T-cell (primary cell): ENCODE measurements at places on chromosomes 11 and 22.

GRCh38 chr11:12330485-12331231 is 46.7 kb upstream of the PARVA start:
- DNase-seq: no peak

- DNase-seq: no peak
Observed at GRCh38 chr22:48654492-48654891, 1173.2 kb downstream of the BRD1 start.

DNA sequence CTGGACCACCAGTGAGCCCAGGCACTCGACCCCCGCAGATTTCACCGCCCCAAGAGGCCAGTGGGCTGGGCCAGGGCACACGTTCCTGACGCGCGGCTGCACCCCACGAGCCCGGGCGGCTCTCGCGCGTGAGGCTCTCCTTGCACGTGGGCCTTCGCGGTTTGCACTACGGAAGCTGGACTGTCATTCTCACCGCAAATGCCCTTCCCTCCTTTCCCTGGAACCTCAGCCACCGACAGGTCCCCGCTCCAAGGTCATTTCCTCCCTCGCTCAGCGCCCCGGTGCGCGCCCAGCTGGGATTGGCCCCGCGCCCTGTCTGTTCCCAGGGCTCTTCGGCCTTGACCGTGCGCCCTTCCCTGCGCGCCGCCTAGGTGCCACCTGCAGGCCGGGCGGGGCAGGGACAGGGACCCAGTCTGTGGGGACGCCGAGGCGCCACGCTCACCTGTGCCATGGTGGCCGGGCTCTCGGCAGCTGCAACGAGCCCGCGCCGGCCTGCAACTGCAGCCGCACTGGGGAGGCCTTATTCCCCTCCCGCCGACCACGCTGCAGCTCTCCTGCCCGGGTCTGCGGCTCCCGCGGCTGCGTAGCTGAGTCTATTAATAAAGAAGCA is 2.1 kb upstream of the CPT1A start:
- DNase-seq: peak; percentile 73

GRCh38 chr11:70495351-70496310 is 97.3 kb downstream of the CTTN start:
- no peak for DNase-seq

DNA sequence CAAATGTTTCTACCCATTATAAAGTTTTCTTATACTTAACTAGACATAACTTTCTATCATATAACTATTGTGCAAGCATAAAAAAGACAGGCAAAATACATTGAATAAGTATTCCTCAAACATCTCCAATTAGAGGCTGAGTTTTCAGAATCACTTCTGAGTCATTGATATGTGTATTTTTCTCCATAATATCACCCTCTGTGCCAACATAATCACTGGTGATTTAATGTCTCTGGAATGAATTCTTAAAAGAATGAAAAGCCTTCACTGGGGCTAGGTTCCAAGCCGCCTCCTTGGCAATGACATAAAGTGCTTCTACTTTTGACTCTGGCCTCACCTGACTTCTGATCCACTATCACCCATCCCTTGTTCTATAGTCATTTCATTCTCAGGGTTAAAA is 197.0 kb upstream of the E2F8 start:
- DNase-seq: no peak

DNA sequence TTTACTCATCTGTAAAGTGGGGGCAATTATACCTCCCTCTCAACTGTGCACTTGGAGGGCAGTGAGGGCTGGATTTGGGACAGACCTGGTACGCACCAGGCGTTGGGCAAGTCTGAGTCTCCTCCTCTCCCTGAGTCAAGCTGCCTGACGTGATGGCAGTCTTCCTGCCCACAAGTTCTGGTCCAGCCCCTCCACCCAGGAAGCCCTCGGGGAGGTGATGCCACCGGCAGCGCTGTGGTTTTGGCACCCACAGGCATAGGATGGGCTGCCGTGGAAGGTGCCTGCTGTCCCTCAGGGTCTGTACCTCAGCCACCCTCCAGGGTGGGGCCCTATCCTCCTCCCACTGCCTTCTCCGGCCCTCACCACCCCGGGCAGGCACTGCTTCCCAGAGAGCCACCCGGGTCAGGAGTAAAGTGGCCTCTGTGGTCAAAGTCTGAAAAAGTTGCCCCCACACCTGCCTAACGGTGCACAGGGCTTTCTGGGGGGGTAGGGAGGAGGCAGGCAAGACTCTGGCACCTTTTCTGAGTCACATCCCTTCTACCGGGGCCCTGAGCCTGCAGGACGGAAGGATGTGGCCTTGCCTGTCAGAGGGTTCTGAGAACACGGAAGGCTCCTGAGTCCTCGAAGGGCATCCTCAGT is 6.5 kb upstream of the APOBEC3H start:
- DNase-seq: peak; percentile 86

DNA sequence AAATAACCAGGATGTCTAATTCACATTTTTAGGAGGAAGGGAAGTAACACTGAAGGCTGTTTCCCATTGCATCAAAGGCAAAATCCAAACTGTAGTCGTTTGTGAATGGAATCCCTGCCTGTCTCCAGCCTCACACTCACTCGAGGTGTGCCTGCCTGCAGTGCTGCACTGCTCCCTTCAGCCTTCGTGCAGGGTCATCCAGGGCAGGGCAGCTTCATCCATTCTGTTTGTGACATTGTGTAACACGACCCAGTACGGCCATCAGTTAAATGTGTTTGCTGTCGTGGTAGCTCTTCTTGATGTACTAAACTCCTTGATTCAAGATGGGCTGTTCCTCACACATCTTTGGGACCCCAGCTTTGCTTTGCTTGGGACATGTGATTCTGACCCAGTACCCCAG is 34.3 kb downstream of the LDLRAD3 start:
- no peak for DNase-seq

DNA sequence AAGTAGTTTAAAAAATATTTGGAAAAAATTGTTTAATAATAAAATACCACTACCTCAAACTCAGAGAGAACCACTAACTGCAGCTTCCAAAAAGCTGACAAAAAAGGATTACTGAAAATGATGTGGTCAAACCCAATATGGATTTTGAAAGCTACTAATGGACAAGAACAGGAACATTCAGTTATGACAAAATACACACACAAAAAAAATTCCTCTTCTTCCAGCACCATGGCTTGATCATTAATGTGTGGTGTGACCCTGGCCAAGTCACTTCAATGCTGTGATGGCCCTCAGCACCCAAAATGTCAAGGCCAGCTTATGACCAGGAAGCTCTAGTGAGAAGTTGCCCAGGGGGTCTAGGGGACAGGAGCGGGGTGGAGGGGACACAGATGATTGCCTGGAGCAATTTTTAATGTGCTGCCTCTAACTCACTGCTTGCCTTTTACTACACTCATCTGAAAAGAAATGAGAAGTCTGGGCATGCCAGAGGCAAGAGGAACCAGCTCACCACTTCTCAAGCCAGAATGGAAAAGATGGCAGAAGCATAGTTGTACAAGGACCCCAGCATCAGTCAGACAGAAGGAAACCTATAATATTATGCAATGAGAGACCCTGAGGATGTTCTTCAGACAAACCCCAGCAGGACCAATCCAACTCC is 2.2 kb downstream of the SMCO4 start:
- DNase-seq: no peak

- no peak for DNase-seq
Observed at GRCh38 chr22:41308054-41308453, 6.7 kb downstream of the ZC3H7B start.

DNA sequence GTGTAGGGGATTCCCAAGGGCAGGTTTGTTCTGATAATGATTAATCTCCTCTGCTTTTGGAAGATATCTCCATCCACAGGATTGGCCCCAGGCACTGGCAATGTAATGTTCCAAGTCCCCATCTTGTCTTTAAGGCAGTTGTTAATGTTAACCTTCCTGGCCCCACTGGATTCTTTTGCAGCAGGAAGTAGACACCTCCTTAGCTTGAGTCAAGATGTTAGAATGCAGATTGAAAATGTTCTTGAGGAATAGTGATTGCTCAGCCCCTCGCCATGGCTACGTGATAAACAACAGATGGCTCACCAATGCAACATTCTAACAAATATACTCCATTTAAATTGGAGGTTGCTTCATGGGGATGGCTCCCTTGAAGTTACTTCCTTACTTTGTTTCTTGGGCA is 7.3 kb downstream of the HEPHL1 start:
- DNase-seq: no peak

GRCh38 chr11:73942010-73942409 is 8.8 kb upstream of the DNAJB13 start:
- DNase-seq: no peak

DNA sequence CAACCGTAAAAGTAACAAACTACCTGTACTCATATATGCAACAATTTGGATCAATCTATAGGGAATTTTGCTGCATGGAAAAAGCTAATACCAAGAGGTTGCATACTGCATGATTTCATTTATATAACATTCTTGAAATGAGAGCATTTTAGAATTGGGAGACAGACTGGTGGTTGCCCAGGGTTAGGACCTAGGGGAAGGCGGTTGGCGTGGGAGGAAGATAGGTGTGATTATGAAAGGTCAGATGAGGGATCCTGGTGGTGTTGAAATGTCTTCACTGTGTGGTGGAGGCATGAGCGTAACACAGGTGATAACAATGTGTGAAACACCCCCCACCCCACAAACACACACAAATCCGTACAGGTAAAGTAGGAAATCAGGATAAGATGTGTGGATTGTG is 176.6 kb upstream of the ZBED5 start:
- DNase-seq: no peak

DNA sequence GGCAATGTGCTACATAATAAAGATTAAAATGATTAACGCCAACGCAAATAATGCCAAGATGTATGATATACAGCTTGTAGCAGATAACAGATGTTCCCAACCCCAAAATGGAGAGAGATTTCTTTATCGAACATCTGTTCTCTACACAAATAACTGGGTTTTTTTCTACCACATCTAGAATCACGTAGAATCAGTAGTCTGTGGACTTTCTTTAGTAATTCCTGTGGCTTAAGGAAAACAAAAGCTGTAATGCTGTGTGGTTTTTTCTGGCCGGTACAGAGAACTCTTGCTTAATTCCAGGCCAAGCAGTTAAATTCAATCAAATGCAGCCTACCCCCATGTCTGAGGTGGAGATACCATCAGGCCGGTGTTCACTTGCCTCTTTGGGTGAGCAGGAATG is 303.4 kb downstream of the FAT3 start:
- no peak for DNase-seq

DNA sequence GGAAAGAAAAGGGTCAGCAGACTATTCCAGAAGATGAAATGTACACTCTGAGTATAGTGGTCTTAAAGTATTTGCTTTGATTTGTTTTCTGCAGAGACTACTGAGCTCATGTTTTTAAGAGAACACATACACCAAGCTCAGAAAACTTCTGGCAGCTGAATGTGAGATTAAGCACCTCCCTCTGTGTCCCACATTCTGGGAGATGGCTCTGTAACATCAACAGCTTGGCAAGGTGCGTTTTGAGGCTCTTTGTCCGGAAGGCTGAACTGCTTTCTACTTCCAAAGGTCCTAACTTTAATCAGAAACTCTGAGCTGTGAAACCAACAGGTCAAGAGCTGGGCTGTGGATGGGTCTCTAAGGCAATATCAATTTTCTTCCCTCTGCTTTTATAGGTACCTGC is 36.4 kb upstream of the GLYAT start:
- no peak for DNase-seq

DNA sequence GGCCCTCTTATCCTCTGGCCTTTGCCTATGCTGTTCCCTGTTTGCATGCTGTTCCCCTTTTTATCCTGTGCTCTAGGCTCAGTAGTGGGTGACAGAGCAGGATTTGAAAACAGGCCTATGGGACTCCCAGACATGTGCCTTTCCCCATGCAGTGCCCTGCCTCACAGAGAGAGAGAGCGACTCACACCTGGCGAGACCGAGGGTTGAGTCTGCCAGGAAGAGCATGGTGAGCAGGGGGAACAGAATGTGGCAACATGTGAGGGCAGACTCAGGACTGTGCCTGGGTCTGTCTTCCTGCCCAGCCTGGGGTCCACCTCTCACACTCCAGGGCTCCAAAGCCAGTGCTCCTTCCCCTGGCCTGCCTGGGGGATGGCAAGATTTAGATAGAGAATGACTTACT is 75.0 kb downstream of the NFAM1 start:
- DNase-seq: no peak

GRCh38 chr11:134071306-134071705 is 2.4 kb downstream of the JAM3 start:
- no peak for DNase-seq

GRCh38 chr11:122165607-122166371 is 49.8 kb upstream of the BLID start:
- no peak for DNase-seq

GRCh38 chr11:132134322-132134721 is 763.9 kb downstream of the NTM start:
- DNase-seq: no peak

- DNase-seq: no peak
Observed at GRCh38 chr22:47191671-47192650, 429.5 kb downstream of the TBC1D22A start.

DNA sequence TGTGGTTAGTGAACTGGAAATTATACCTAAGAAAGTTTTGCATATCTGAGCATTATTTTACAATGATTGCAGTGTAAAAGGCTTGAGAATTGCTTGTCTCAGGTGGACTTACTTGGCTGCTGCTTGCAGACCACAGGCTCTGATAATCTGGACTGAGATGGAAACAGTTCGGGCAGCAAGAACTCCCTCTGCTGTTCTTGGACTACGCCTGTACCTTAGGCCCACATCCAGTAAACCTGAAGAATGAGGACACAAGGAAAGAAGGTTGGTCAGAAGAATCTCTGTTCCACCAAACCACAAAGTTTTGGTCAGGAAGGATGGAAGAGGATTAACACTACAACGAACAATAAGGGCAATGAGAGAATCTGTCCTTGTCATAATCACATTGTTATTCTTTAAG is 80.1 kb downstream of the C2CD3 start:
- peak; percentile 34 for DNase-seq

DNA sequence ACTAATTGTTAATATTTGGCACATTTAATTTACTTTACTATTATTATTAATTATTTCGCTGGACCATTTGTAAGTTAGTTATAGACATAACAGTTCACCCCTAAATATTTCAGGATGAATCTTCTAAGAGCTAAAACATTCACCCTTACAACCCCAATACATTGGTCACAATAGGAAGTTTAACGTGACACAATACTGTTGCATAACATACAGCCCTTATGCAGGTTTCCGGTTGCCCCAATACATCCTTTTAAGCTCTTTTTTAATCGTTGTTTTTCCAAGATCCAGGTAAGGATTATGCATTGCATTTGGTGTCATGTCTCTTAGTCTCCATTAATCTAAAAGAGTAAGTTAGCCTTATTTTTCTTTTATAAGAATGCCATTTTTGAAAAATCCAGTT is 71.2 kb downstream of the HSD17B12 start:
- DNase-seq: no peak

GRCh38 chr11:6943131-6943530 is 16.9 kb downstream of the ZNF215 start:
- no peak for DNase-seq

GRCh38 chr11:45163956-45164575 is 17.6 kb downstream of the PRDM11 start:
- DNase-seq: no peak

GRCh38 chr11:118988280-118988679 is 9.7 kb upstream of the CENATAC start:
- no peak for DNase-seq

GRCh38 chr11:75578977-75579376 is 16.9 kb downstream of the SERPINH1 start:
- DNase-seq: no peak

GRCh38 chr11:43366677-43367076 is 8.0 kb downstream of the TTC17 start:
- no peak for DNase-seq
